SJSA1 (cell line): ENCODE measurements at places on chromosomes 7 and 10. TPM values are rescaled to one million over a fixed set of nuclear protein-coding genes. Genes with fewer than 3 reads are reported as not detected.

The EBLN1 gene
- not detected in 2 replicates for total RNA-seq

The TEX36 gene
- total RNA-seq: not detected in 2 replicates

The COL17A1 gene
- total RNA-seq: 0.05 TPM in 1 of 2 replicates, not detected in the other

The PRF1 gene
- total RNA-seq: not detected in 2 replicates

The CASTOR2 gene
- 0.56 and 1.8 TPM in 2 replicates for total RNA-seq

The ASB10 gene
- total RNA-seq: not detected in 2 replicates

DNA sequence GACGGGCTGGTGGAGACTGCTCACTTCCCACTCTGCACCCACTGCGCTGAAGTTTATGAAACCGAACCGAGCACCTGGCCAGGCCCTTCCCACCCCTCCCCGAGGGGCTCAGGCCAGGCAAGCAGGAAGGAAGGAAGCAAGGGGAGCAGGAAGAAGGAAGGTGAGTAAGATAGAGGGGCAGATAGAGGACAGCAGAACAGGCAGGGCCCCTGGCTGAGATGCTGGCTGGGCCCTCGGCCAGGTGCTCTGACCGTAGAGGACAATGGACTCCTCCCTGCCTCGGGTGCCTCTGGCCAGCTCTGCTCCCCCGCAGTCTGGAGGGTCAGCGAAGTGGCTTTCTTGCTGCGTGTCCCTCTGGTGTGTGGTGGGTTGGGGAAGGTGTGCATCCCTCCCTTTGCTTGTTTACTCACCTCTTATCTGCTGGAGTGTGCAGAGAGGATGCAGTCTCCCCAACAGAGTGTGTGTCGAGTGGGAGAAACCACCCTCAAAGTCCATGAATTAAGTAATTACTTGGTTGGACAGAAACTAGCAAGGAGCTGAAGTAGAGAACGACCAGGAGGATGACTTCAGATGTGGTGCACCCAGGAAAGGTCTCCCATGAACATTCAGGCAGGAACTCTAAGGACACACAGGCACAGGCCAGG, 82.8 kb upstream of the PPP2R2D start:
- no peak for DNase-seq

DNA sequence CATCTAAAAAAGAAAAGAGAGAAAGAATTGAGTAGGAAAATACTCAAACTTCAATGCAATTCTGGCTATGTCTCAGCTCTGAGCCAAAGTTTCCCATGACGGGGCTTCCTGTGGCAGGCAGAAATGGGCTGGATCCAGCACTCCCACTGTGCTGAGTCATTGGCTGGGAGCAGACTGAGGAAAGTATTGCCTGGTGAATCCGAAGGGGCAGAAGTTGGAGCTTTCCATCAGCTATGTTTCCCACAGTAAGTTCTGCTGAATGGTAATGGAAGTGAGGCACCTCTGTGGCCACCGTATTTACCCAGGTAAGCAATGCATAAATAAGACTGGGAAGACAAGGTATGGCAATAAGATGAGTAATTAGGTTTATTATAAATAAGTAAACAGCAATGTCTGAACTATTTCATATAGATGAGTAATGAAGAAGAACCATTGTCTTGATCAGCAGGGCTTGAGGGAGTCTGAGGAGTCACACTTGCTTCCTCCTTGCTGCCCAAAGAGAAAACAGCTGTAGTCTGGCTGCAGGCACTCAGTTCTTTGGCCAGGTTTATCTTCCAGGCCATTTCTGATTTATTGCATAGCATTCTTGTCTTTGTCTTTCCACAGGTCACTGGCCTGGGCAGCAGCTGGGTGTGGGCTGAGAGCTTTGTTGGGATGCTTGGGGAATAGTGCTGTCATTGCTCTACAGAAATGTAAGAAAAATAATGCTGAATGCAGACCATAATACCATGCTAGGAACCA, 255.3 kb downstream of the DNAJB9 start:
- no peak for DNase-seq

DNA sequence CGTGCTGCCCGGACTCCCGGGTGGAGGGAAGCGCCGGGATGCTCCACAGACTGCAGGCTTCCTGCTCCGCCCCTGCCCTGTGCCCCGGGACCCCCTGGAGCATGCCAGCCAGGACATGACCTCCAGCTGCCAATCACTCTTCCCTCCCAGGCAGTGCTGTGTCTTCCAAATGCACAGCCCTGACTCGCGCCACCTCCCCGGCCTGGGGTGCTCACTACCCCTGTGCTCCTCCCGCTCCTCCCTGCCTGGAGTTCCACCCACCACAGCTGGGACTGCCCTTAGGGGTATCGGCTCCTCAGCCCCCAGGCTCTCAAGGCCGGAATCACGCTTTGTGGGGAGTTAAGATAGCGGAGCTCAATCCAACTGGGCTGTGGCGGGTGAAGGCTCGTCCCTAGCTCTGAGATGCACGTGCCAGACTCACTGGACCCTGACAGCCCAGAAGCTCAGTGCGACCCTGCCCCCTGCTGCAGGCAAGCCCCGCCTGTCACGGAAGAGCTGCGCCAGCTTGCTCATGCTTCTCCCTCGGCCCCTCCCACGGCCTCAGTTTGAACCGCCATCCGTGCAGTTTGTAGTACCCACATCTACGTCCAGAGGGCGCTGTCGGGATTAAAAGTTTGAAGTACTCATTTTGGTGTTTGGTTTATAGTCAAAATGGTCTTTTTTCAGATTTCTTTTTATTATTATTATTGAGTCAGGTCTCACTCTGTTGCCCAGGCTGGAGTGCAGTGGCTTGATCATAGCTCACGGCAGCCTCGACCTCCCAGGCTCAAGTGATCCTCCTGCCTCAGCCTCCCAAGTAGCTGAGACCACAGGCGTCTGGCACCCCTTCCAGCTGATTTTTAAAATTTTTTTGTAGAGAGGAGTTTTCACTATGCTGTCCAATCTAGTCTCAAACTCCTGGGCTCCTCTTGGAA, 142.5 kb upstream of the TCERG1L start:
- no peak for DNase-seq

GRCh38 chr10:49486738-49487137, 52.2 kb downstream of the ERCC6 start:
- DNase-seq: no peak

DNA sequence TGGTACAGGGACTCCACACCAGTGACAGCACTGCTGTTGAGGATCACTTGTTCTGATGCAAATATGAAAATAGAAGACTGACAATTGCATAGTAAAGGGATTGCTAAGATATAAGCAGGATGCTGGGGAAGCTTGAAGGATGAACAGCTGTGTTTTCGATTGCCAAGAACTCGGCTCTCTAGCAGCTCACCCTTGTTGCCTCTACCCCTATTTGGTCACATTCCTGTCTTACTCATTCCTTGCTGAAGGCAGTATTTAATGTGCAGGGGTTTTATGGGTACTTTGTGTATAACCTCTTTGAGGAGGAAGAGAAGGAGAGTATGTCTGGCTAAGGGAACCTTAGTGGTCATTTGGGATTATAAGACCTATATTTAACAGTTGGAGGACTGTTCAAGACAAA, 218.8 kb downstream of the AUTS2 start:
- no peak for DNase-seq

DNA sequence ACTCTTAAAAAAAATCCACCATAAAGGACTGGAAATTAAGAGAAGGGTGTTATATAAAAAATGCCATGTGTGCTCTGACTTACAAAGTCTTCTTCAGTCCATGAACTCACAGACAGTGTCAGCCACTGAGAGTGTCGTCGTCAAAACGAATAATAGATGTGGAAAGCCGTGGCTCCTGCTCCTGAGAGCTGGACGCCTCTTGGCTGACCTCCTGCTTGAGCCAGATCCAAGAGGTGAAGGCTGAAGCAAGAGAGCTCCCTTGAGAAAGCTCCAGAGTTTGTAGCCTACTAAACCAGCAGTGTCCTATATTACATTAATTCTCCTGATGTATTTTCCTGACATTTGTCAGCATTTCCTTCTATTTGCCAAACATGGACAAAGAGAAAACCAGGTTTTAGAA, 234.3 kb upstream of the C7orf33 start:
- no peak for DNase-seq

- no peak for DNase-seq
Observed at GRCh38 chr7:101315336-101315735, 6.3 kb downstream of the IFT22 start.

DNA sequence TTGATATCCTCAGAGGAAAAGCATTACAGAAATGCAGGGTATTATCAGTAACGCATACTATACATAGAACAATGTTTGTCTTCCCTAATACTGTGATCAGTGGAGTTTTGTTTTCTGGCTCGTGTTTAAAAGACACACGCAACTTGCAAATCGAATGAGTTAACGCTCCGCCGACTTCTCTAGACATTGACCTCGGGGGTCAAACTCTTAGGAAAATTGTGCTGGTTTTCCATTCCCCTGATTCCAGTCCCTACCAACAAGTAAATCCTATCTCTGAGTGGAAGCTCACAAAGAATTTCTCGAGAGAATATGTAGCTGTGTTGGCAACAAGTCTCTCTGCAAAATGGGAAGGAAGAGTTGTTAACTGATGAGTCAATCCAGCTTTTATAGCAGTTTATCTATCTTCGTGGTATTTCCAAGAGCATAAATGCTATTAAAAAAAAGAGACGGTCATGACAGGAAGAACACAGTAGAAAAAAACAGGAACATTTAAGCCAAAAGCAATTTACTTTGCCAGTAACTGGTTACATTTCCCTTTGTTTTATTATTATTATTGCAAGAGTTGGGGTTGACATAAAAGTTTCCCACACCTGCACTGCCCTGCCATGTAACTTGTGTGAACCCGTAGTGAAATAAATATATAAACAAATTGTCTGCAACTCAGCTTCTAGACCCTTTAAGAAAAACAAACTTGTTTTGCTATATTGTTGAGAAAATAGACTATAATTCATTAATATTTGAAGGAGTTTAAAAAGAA, 144.4 kb downstream of the ARID5B start:
- DNase-seq: no peak

- no peak for DNase-seq
Observed at GRCh38 chr10:129927351-129928120, 36.5 kb downstream of the EBF3 start.

- DNase-seq: no peak
Observed at GRCh38 chr10:128310971-128311658, 184.9 kb upstream of the MKI67 start.

DNA sequence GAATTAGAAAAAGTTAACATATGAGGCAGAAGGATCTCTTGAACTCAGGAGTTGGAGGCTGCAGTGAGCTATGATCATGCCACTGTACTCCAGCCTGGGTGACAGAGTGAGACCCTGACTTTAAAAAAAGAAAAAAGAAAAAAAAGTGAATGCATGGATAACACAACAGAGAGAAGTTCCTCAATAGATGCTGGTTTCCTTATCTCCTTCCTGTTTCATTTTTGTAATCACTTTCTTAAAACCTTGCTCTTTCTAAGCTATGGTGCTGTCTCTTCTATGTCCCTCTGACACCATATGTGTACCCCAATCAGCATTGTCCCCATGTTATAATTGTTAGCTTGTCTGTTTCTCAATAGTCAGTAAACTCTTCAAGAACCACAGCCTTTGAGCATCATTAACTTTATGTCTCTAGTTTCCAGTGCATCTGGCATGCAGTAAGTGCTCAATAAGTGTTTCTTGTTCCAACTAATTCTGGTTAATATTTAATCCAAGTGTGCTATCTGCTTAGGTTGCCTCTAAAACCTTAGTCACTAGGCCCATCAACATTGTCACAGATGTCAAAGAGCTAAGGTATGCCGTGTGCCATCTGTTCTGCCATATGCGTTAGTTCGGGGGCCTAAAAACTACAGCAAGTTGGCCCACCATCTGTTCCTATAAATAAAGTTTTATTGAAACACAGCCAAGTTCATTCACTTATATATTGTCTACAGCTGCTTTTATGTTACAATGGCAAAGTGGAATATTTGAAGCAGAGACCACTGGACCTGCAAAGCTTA, 36.2 kb downstream of the MPP7 start:
- no peak for DNase-seq

DNA sequence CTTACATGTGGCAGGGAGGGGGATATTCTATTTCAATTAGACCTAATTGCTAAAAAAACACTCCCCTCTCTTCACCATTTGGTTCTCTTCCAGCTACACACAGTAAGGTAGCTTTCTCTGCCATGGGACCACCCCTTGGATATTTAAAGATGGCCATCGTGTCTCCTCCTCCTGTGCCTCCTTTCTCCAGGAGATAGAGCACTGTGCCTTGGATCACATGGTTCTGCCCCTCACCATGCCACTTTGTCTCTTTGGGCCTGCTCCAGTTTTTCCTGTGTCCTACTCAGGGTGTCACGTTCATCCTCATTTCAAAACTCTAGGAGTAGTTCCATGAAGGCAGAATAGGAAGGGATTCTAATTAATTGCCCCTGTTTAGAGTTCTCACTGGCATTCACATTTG, 1060.2 kb downstream of the KCNMA1 start:
- DNase-seq: no peak

DNA sequence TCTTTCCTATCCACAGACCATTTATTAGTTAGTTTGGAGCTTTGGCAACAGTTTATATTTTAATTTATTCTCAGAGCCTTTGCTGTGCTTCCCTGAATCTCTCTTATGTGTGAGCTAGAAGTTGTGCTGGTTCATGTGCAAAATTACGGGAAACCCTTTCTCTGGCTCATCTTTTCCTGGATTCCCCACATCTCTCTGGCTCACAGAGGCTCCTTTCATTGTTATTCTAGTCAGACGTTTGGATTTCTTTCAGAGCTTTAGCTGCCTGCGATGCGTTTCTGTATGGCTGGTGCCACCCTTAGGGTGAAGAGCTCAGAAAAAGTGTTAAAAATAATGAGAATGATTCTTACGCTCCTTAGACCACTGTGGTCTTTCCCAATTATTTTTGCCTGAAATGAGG, 53.3 kb downstream of the TPST1 start:
- DNase-seq: no peak

GRCh38 chr10:84605802-84606201, 277.4 kb downstream of the CCSER2 start:
- DNase-seq: no peak

DNA sequence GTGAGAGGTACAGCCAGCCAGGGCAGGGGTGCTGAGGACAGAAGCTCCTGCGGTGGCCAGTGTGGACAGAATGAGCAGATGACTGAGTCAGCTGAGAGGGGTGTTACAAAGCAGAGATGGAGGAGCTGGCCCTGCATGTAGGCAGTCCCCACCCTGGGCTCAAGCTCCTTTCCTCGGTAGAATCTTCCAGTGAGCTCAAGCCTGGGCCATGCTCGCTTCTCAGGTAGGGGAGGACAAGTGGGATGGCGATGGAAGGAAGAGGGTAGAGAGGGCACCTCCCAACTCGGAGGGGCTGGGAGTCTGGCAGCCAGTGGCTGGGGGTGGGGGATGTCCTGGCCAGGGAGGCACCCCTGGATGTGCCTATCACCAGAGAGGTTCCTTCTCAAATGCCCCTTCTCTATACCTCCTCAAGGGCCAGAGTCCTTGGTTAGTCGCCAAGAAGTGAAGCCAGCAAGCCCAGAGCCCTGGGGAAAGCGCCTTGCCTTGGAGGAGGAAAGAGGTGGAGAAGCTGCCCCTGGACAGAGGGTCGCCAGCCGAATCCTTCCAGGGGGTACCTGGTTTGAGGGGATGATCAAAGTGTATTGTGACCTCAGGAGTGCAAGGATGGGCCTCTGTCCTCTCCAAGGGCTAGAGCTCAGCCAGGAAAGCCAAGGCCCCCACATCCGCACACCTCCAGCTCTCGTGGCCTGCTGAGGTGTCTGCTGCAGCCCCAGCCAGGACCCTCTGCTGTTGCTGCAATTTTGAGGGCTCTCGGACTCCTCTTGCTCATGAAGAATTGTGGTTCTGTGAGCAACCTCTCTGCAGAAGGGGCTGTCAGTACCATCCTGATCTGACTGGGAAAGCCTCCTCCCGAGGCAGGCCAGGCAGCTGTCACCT, 88.6 kb upstream of the MACROH2A2 start:
- DNase-seq: no peak
